Stimulated activated CD8-positive, alpha-beta memory T cell treated with anti-CD3 and anti-CD28 coated beads, Interleukin-7, amount 100 ng/mL, for 1 hour (primary cell): ENCODE measurements at places on chromosomes 16 and 17.

- DNase-seq, result no peak
Observed at GRCh38 chr17:33889766-33890165, 365.3 kb upstream of the CCL2 start.

GRCh38 chr17:9116861-9117568, 95.7 kb downstream of the NTN1 start:
- no peak for DNase-seq

- DNase-seq, result no peak
Observed at GRCh38 chr16:17237350-17237944, 233.3 kb downstream of the XYLT1 start.

DNA sequence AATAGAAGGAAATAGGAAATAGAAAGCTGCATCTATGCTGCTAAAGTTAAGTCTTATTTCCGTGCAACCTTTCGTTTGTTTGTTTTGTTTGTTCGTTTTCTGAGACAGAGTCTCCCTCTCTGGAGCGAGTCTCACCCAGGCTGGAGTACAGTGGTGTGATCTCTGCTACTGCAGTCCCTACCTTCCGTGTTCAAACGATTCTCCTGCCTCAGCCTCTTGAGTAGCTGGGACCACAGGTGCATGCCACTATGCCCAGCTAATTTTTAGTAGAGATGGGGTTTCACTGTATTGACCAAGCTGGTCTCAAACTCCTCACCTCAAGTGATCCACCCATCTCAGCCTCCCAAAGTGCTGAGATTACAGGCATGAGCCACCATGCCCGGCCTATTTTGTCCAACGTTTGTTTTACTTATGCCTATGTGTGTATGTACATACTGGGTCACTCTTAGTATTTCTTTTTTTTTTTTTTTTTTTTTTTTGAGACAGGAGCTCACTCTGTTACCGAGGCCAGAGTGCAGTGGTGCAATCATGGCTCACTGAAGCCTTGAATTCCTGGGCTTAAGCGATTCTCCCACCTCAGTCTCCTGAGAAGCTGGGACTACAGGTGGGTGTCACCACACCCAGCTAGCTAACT, 16.8 kb downstream of the BMERB1 start:
- DNase-seq, result no peak

DNA sequence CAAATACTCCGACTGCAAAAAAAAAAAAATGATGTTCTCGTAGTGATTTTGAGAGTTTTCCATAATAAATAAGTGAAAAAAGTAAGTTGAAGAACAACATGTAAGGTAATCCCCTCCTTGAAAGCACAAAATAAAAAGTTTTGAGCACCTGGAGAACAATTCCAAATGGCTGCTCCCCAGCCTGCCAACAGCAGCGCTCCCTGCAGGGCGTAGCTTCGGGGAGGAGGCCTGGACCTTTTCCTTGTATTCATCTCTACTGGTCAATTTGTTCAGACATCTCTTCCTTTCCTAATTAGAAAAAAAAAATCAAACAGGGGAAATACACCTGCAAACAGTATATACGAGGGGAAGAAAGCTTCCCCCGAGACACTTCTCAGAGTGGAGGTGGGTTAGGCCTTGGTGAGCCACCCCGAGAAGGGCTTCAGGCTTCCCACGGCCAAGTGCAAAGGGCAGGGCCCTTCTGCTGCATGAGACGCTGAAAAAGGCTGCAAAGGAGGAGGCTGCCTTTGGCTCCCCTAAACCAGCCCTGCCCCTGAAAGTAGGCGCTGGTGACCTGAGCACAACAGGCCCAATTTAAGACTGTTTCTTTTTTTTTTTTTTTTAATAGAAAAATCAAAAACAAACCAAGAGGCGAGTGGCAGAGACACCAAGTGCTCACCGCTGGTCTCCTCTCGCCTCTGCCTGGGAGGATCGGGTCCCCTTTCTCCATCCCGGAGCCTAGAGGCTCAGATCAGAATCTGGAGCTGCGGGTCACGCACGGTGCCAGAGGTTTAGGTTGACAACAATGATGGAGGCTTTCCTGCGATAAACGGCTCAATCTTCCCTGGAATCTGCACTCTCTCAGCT, 193.1 kb upstream of the FOXF1 start:
- DNase-seq, result no peak

GRCh38 chr17:75854881-75855309, 240 bp downstream of the WBP2 start:
- no peak for DNase-seq

DNA sequence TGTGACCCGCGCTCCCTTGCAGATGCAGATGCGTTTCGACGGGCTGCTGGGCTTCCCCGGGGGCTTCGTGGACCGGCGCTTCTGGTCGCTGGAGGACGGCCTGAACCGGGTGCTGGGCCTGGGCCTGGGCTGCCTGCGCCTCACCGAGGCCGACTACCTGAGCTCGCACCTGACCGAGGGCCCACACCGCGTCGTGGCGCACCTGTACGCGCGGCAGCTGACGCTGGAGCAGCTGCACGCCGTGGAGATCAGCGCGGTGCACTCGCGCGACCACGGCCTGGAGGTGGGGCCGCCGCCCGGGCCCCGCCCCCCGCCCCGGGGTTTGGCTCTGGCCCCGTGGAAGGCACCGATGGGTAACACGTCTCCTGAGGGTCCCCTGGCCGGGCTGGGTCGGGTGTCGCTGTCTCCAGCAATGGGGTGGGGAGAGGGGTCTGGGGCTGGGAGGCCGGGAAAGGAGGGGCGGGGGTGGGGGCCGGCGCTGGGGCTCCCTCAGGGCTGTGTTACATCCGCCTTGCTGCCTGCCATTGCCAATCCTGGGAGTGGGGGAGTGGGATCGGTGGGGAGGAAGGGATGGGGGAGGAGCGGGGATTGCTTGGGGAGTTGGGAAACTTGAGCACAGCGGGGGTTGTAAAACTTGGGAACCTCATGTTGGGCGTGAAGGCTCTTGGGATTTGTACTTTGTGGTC, 737 bp downstream of the NUDT16L1 start:
- DNase-seq, result no peak

- no peak for DNase-seq
Observed at GRCh38 chr17:75691371-75691791, 24.2 kb downstream of the SAP30BP start.
